ENCODE measurements at places on chromosomes 2 and 18. TPM values are rescaled to one million over a fixed set of nuclear protein-coding genes. Genes with fewer than 3 reads are reported as not detected.

DNA sequence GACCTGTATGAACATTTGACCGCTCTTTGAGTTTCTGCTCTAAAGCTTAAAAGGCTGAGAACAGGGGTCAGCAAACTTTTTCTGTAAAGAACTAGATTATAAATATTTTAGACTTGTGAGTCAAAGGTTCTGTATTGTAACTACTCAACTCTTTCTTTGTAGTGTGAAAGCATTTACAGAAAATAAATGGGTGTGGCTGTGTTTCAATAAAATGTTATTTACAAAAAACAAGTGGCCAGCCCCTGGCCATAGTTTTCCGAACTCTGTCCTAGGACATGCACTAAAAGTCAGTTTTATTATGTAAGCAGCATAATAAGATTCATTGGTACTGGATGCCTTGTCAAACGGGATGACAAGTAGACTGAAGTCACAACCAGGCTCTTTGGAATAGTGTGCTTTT, 434.9 kb downstream of the ZEB2 start:
- no peak for DNase-seq

- DNase-seq = no peak
Measured at GRCh38 chr2:149055751-149056150, 17.3 kb downstream of the LYPD6B start.

DNA sequence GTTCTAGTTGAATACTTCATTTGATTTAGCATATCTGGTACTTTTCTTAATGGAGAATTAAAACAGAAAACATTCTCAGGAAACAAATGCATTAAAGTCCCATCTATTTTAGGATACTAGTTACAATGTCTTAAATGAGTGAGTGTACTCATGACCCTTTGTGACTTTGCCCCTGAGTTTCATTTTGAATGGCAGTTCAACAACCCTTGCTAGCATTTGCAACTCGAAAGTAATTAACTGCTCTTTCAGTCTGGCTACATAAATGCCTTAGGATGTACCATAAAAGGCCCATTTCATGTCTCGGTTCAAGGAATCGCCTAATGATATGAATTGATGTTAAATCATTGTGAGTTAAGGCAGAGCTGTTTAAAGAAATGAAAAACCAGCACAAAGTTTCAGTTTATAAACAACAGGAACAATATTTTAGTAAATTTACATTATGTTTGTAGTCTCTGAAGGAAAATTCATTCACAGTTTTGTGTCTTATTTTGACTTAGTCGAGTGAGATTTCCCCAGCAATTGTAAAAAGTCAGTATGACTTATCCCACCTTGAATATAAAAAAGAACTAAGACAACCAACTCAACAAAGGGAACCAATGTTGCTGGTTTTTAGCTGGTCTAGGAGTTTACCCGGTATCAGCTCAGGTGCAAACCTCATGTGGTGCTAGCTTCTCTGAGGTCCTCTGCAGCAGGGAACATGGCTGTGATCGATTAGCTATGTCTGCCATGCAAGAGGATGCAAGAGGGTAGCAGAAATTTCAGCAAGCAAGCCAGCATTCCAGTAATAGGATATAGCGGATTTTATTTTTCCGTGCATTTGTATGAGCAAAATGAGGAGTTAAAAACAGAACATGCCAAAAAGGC, 386.2 kb downstream of the PTPRM start:
- no peak for DNase-seq

DNA sequence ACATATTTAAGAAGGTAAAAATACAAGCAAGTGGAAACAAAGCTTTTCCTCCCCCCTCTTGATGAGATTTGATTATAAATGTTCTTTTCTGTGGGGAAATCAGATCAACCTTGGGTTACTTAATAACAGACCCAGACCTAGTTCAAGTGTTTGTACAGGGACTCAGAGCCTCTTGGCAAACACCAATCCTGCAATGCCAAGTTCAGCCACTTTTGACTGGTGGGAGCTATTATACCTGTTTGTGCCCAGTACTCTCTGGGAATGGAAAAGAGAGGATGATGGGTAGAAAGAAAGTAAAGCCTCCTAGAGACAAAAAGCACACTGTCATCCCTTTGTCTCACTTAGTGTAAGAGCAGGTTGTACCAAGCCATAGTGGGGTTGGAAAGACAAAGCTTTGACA, 63.8 kb upstream of the EPHA4 start:
- DNase-seq = no peak

DNA sequence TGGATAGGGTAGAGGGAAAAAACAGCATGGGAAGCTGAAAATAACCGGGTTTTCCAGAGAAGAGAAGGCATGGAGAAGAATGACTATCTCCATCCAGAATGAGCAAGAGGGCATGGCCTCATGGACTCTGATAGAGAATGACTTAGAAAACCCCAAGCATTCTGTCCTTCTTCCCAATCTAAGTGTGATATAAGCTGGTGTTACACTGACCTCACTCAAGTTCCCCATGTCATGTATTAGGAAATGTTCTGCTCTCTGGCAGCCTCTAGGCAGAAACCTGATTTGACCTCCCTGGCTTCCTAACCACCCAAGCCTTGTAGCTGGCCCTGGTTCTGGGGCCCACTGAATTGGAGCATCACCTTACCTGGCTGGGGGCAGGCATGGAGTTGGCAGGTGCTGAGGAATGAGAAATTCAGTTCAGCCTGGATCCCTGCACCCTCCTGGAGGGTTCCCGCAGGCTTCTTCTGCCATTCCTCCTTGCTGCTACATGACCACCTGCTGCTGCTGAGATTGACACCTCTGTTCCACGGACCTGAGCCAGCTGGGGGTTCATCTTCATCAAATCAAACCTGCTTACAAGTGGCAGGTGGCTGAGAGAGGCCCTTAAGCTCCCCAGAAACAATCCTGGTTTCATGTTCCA, 5.2 kb upstream of the SIGLEC15 start:
- DNase-seq = no peak

Gene CNDP1
- polyA plus RNA-seq = 0.20 TPM

Gene DSC2
- polyA plus RNA-seq = 1.6 TPM

Gene KCTD18
- polyA plus RNA-seq = 20.5 TPM

Gene TOGARAM2
- polyA plus RNA-seq = 1.6 TPM

Gene HMSD
- polyA plus RNA-seq = not detected

Gene ACMSD
- not detected for polyA plus RNA-seq

Gene ICOS
- polyA plus RNA-seq = 0.14 TPM
